ENCODE measurements at places on chromosomes 12 and 14.

GRCh38 chr14:104877806-104878550 lies 12.9 kb downstream of the CEP170B start:
- DNase-seq = no peak

GRCh38 chr12:56716458-56716857 lies 8.6 kb downstream of the NACA start:
- DNase-seq = no peak

DNA sequence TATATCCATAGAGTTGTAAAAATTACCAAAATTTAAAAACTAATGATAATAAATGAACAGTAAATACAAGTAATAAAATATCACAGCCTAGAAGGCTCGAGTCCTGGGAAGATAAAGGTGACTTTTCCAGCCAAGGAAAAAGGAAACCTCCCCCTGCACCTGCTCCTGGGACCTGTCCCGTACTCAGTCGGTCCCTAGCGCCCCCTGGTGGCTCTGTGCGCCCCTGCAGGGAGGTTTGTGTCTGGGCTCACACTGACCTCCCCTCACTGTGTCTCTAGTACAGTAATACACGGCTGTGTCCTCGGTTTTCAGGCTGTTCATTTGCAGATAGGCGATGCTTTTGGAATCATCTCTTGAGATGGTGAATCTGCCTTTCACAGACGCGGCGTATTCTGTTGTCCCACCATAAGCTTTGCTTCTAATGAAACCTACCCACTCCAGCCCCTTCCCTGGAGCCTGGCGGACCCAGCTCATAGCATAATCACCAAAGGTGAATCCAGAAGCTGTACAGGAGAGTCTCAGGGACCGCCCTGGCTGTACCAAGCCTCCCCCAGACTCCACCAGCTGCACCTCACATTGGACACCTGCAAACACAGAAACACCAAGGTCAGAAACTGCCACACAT lies 1030.4 kb downstream of the TMEM121 start:
- no peak for DNase-seq

- DNase-seq = peak; percentile 99
Observed at GRCh38 chr12:87827638-87828264, 201.4 kb downstream of the C12orf50 start.

DNA sequence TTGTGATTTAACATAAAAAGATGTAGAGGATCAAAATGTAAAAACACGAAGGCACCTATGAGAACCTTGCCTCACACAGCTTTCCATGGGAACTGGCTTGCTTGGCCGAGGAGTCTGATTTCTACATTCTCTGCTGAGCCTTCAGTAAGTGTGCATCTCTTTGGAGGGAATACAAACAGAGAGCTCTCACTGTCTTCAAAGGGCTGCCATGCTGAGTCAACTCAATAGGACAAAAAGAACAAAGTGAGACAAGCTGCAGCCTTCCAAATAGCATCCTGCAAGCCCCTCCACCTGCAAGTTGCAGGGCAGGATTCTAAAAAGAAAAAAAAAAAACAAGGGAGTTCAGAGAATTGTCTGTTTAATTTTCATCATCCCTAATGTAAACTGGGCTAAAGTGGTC lies 411.9 kb downstream of the NELL2 start:
- no peak for DNase-seq

DNA sequence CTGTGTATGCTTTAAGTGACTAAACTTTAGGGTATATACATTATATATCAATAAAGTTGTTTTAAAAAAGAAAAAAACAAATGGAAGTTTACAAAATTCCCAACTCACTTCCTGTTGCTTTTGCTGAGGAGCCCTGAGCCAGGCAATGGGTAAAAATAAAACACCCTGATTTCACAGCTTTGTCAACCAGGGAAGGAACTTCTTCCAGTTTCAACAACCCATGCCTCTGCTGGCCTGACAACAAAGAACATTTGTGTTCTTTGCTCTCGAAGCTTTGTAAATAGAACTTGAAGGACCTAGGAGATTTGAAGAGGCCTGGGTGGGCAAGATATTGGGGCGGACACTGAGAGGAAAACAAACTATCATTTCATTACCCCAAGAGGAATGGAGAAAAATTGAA lies 141.2 kb upstream of the NOS1 start:
- DNase-seq = no peak

GRCh38 chr12:97200181-97200580 lies 262.4 kb upstream of the RMST start:
- peak; percentile 5 for DNase-seq

DNA sequence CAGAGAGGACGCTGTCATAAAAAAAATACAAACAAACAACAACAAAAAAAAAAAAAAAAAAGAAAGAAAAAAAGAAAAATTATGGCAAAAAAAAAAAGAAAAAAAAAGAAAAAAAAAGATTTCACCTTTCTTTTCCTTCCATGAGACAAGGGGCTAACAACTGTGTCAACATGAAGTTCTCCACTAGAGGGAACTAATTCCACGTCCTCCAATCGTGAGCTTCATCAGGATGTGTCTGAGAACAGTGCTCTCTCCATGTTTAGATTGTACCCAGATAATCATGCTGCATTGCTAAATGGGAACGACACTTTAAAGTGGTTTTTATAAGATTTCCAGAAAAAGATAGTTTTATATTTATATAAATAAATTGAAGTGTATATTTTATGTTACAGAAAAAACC lies 96.2 kb upstream of the PTPRB start:
- peak; percentile 46 for DNase-seq

DNA sequence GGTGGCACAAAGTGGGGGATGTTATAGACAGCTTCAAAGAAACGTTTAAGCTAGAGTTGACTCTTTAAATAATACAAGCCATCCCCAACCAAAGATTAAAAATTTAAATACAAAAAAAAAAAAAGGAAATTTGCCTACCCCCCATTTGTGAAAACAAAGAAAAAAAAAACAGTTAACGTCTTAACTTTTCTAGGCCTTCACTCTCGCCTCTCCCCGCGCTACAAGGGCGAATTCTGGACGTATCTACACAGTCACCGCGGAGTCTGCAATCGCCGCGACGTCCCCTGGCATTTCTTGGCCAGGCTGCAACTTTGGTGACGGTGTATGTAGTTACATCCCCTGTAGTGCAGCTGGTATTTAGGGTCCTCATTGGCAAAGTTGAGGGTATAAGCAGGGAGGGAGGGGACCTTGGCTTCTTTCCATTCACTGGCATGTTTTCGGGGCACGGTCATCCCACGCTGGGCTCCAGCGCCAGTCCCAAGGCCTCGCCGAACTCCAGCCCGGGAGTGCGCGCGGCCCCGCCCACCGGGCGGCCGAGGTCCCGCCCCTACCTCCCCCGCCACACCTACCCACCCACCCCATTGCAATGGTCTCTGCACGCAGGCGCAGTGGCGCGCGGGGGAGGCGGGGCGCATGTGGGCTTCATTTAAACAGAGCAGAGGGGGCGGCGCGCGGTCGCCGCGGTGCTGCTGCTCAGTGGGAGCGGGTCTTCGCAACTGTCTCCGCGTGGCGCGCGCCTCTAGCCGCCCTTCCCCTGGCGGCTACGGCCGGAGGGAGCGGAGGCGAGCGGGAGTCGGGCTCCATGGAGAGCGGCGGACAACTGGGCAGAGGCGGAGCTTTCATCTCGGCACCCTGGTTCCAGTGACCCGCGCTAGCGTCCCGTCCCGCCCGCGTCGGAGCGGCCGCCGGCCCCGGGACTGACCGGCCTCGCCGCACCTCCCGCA lies at the start of gene NUDT4:
Gene NUDT4, plus strand, starts transcription at position 674 of the 944 bp plus-strand sequence. CDS start 398 bp downstream, outside the sequence.
- peak; percentile 87 for DNase-seq

DNA sequence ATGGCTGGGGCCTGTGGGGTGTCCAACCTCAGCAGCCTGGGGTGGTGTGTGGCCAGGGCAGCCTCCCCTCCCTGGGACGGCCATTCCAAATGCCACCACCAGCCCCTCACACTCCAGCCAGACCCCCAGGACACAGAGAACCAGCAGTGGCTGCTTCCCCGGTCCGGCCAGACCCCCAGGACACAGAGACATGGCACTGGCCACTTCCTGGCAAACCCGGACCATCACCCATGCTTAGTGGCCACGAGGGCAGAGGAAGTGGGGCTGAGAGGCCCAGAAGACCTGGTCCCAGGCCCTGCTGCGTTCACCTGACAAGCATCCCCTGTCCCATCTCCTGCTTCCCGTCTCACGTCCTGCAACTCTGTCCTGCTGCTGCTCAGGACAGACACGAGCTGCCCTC lies 26.7 kb downstream of the BEGAIN start:
- no peak for DNase-seq

DNA sequence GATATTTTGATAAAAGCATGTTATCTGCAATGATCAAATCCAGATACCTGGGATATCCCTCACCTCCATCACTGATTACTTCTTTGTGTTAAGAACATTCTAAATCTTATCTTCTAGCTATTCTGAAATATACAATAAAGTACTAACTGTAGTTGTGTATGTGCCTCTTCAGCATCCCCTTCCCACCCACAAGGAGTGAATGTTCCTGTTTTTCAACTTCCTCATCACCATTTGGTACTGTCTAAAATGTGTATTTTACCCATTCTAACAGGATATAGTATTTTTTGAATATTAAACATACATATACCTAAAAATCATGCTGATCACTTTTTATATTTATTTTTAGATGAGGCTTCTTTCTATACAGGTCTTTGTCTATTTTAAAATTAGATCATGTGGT lies 1252.6 kb downstream of the TMEM121 start:
- DNase-seq = no peak

Measured in kidney glomerular epithelial cell (primary cell).